ENCODE measurements at places on chromosomes 2 and 18. TPM values are rescaled to one million over a fixed set of nuclear protein-coding genes. Genes with fewer than 3 reads are reported as not detected.

- no peak for DNase-seq
Measured at GRCh38 chr18:69974365-69974764, 26.7 kb upstream of the CD226 start.

- no peak for DNase-seq
Measured at GRCh38 chr2:181574321-181574720, 82.6 kb downstream of the CERKL start.

DNA sequence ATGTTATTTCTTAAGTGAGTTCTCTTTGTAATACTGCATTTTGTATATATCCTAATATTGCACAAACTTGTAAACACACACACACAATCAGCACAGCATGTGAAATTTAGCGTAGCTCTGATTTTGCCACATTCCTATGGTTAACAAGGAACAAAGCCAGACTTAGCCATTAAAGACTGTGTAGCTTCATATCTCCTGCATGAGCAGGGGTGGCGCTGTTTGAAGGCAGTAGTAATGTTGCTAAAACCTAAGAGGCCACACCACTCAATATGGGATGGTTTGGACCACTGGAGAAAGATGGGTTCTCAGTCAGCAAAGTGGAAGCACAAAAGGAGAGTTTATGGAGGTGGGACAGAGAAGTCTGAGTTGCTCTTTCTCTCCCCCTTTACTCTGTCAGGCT lies 61.1 kb upstream of the RND3 start:
- no peak for DNase-seq

DNA sequence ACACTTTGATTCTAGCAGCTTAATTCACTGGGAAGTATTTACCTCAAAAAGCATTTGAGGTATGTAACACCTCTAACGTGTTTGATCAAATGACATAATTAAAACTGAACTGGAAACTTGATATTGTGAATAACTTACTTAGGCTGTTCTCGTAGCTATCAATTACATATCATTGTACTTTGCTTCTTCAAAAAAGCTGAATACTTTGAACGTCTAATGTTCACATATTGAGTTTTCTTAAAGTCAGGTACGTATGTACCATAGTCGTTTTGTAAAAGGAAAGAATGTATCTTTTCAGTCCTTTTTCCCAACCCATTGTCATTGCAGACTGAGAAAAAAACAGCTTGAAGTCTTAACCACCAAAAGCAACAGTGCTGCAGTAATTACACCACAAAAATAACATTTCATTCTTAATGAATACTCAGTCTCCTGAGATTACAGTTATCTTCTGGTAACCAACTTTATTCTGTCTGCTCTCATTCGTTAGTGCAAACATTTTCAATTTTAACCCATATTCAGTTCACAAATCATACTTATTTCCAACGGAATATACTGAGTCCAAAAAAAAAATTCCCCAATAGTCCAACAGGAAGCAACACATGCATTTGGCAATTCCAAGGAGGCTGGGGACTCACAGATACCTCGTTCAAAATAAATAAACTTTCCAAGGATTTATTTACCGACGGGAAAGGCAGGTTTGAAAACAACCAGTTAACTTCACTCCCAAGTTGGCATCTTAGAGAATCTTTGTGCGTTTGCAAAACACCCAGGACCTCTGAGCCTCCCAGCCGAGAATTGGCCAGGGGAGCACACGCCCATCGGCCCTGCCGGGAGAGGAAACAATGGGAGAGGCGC lies 1.1 kb downstream of the CHN1 start:
- DNase-seq: no peak

GRCh38 chr2:204116159-204116792 lies 179.7 kb downstream of the ICOS start:
- DNase-seq: no peak

DNA sequence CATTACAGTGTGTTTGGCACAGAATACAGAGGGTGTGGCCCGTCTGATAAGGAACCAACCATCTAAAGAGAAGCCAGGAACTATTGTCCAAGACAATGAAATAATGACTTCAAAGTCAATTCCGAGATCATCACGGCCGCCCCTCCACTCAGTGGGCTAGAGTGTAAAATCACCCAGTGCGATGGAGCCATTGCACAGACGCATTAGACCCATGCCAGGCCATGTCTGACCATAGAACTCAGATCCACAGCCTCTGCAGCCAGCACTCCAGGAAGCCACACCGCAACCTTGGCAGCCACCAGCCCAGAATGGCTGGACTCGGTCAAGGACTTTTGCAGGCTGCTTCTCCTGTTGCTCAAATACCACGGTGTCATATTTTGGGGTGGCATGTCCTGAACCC lies 835.7 kb downstream of the DCDC2C start:
- DNase-seq: no peak

DNA sequence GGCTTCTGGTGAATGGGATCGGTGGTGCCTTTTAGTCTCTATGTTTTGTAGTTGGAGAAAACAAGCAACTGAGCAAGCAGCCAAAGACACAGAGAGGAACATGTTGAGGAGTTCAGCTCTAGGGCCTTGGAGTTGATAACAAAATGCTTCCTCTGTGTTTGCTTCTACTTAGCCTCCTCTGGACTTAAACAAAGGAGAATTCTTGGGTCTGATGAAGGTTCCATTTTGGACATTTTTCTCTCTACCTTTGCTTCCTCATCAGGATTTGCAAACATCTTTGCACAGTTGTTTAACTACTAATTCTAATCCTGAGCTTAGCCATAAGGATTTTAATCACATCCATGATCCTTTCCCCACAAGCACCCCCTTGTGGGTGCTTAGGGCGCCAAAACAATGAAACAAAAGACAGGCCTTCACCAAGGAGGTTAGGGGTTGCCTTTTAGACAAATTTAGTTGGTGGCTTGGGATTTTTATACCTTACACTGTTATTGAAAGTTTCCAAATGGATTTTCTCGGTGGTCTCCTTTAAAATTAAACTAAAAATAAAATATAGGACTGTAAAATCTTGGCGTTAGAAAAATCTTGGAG lies 148.5 kb upstream of the SATB2 start:
- DNase-seq: no peak

DNA sequence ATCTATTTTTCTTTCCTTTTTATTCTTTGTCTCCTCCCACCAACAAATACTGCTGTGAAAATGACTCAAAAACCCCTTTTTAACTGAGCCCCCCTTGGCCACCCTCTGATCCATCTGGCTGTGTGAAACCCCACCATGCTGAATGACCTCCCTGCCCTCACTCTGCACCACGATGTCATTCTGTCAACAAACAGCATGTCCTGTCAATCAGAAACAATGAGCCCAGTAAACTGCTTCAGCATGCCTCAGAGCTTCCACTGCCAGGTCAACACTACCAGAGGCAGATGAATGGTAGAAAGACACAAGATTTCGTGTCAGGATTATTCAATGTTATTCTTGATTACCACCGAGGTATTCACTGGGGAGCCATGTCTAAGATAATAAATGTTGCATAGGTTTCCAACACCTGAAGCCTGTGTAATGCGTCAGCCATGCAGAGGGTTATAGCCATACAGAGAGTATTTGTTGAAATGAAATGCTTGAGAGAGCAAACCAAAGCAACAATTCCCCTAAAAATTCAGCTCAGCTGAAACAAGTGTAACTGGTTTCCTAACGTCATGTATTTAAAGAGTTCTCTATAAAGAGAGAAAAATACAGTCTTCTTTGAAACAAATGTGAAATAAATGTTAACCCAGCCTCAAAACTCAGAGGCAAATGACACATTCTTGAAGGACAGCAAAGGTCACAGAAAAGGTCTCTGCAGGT lies 76.7 kb downstream of the LRP2 start:
- no peak for DNase-seq

DNA sequence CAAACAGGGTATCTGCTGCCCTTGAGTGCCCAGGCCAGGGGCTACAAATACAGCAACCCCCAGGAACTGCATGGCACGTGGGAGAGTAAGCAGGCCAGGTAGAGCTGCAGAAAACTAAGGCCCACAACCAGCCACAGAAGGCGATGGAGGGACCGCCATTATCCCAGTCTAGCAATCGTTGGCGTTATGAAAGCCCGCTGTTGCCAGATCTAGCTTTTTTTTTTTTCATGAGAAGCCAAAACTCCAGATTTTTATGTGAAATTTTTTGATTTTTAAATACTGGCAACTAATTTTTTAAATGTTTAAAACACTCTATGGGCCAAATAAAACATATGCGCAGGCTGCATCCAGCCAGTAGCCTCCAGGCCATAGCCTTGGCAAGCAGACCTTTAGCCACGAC lies 59.8 kb downstream of the DNMT3A start:
- DNase-seq: no peak

- no peak for DNase-seq
Measured at GRCh38 chr2:210227290-210228088, 2.2 kb upstream of the ACADL start.

DNA sequence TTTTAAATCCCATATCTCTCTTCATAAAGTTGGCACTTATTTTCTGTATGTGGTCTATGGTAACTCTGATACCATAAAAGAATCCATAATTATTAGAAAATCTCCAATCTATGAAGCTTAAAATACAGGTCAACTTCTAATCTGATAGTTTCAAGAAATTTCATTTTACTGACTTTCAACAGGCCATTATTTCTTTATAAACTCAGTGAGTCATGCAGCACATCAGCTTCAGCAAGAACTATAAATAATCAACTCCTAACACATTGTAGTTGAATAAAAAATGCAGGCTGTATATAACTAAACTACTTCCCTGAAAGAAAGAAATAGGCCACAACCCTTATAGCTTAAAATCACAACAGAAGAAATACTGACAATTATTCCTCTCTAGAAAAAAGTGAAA lies 204.3 kb upstream of the CCDC150 start:
- no peak for DNase-seq

- no peak for DNase-seq
Measured at GRCh38 chr2:120486946-120487345, 141.0 kb downstream of the INHBB start.

- DNase-seq: no peak
Measured at GRCh38 chr2:26352892-26353291, 6.3 kb upstream of the ADGRF3 start.

- DNase-seq: no peak
Measured at GRCh38 chr2:240912878-240913809, 7.0 kb downstream of the CROCC2 start.

DNA sequence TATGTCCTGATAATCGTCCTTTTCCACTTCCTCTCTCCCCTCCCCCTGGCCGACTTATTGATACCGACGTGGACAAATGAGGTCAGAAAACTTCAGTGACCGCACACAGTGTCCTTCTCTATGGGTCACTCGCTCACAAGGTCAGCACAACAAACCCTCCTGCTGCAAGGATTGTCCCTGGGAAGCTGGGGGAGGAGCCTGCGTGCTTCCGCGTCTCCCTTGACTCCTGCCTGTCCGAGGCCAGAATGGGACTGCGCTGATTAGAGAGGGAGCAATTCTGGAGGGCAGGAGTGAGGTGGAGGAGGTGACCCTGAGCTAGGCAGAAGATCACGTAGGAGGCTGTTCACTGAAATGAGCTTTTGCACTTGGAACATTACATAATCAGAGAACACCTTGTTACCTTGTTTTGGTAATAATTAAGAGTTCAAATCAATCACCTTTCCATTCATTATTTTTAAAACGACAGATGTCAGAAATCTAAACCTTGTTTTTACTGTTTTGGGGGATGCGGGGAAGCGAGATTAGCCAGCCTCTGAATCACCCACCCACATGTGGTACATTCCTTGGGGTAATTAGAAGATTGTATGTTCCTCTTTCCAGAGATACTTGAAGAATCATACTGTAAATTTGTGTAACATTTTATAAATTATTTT lies 70.6 kb downstream of the CTAGE1 start:
- DNase-seq: no peak

GRCh38 chr2:134648586-134648985 lies 70.2 kb downstream of the TMEM163 start:
- DNase-seq: no peak

DNA sequence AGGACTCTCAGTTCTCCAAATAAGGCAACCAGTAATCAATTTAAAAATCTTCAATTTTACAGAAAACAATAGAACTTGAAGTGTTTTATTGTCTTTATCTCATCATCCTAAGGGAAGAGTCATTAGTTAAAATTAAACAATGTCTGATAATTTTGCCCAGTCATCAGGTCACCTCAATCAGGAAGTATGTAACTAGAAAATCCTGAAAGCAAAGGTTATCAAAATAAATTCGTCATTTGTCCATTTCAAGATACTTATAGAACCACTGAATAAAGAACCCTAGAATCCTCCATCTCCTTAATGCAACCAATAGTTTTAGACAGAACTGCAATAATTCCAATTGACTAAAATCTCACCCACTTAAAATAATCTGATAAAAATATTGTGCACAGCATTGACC lies 115.2 kb downstream of the NCKAP5 start:
- DNase-seq: no peak

GRCh38 chr2:146506851-146507250 lies 1338.0 kb upstream of the ACVR2A start:
- no peak for DNase-seq

GRCh38 chr2:96773922-96774321 lies 13.2 kb downstream of the CNNM4 start:
- DNase-seq: no peak

DNA sequence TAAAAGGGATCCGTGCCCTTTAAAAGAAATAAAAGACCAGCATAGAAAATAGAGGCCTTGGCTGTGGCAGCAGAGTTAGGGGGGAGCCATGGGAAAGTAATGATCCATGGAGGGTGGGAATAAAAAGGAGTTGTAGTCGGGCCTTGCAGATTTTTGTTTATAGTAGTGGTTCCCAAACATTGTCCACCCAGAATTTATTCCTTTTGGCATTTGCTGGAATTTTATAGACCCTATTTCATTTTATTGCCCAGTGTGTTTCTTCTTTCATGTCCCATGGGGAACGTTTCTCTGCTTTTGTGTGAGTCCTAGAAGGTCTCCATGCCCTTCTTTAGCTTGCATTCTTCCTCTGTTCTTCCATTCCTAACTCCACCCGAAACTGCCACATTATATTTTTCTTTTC lies 222.2 kb downstream of the LTBP1 start:
- DNase-seq: no peak

DNA sequence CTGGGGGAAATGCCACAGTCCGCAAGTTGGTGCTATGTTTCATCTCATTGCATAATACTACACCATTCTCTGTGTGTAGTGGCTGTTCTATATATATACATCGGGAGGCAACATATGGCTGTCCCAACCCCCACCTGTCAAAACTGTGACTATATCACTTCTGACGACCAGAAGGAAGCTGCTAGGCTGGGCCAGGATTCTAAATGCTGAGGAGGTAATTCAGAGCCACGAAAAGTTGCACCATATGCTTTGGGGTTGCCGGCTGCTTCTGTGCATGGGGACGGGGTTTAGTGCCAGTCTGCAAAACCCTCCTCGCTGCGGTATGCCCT lies 117.3 kb downstream of the MSH2 start:
- no peak for DNase-seq

- DNase-seq: no peak
Measured at GRCh38 chr2:211534632-211535031, 978.2 kb downstream of the CPS1 start.

- DNase-seq: no peak
Measured at GRCh38 chr2:217160103-217160743, 300.4 kb upstream of the TNP1 start.

The TWIST2 gene
- not detected for total RNA-seq

The CHST9 gene
- total RNA-seq: not detected

The TXNDC2 gene
- not detected for total RNA-seq

The CNDP1 gene
- not detected for total RNA-seq

The SCG2 gene
- not detected for total RNA-seq

The CKAP2L gene
- total RNA-seq: not detected

The MAB21L4 gene
- not detected for total RNA-seq
